NCI-H1436 treated with DMSO at 0.1 percent for 48 hours (cell line): ENCODE measurements at places on chromosomes 16 and 17.

DNA sequence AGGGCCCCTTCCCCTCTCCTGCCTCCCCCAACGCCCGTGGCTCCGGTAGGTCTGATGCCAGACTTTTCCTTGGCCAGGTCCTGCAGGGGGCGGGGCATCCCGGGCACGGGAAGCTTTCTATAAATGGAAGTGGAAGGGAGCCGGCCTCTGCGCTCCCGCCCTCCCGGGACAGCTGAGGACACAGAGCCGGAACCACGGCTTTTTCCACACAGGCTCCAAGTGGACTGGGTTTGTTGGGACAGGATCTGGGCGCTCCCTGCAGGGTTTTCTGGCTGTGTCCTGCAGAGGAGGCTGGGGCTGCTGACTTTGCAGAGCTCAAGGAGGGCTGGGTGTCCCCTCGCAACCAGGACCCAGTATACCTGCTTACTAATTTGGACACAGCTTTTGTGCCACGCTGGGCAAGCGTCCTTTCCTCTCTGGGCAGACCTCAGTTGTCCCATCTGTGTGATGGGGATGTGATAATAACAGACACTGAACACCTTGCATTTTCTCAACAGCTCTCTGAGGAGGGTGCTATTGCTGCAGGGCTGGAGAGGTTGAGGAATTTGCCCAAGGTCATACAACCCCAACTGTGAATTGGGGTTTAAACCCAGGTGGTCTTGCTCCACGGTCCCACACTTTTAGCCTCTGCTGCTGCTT, 1.8 kb downstream of the TNS4 start:
- DNase-seq: no peak

DNA sequence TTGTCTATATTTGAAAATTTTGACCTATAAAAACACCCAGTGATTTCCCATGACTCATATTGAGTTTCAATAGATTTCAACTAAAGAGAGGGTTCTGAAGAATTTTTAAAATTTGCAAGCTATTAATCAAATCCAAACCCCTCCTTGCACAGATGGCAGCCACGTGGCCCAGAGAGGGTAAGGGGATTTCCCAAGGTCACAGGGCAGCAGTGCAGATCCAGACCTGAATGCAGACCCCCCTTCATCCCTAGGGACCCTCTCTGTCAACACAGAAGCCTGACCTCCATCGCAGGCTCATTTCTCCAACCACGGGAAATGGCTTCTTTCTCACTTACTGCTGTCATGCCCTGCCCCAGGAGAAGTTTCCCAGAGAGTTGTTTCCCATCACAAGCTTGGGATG, 24.7 kb upstream of the CES5A start:
- DNase-seq: no peak

GRCh38 chr16:85419503-85420408, 193.4 kb upstream of the GSE1 start:
- no peak for DNase-seq

DNA sequence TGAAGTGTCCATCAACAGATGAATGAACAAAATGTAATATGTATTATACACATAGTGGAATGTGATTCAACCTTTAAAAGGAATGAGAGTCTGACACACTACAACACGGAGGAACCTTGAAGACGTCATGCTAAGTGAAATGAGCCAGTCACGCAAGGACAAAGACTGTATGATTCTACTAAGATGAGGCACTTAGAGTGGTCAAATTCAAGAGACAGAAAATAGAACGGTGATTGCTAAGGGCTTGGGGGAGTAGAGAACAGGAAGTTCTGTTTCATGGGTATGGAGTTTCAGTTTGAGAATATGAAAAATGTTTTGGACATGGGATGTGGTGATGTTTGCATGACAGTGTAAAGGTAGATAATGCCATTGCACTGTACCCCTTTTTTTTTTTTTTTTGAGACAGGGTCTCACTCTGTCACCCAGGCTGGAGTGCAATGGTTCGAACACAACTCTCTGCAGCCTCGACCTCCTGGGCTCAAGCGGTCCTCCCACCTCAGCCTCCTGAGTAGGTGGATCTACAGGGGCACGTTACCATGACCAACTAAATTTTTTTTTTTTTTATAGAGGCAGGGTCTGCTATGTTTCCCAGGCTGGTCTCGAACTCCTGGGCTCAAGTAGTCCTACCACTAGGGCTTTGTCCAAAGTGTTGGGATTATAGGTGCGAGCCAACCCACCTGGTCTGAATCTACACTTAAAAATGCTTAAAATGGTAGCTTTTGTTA, 2.9 kb upstream of the CCDC102A start:
- DNase-seq: no peak

GRCh38 chr16:57893559-57894389, 77.2 kb downstream of the CNGB1 start:
- no peak for DNase-seq

- DNase-seq: no peak
These were observed 18.0 kb downstream of the SLFN12L start for GRCh38 chr17:35519439-35519838.

DNA sequence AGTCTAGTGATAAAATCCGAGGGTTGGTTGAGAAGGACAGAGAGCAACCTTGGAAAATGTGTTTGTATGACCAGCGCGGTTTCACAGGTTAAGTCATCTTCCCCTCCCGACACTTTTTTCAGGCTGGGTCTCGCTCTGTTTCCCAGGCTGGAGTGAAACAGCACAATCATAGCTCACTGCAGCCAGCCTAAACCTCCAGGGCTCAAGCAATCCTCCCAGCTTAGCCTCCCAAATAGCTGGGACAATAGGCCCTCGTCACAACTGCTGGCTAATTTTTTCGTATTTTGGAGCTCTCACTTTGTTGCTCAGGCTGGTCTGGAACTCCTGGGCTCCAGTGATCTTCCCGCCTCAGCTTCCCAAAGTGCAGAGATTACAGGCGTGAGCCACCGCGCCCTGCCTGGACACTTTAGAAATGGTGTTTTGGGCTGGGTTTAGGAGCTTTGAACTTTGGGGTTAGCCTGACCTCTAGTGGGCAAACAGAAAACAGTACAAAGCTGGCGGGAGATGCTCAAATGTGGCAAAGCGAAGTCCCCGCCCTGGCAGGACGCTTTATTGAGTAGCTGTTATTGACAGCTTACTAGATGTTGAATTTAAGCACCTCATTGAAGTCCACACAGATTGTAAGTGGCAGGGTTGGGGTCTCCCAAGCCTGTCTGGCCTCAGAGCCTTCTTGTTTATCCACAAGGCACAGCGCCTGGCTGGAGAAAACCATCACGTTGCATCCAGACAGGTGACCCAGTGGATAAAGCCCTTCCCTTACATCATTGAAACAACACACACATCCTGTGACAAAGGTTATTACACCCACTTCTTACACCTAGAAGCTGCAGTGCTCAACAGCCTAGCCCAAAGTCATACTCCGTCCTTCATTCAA, 34.7 kb upstream of the RBBP6 start:
- no peak for DNase-seq

GRCh38 chr17:81722184-81723120, 10.4 kb downstream of the SLC25A10 start:
- DNase-seq: no peak

DNA sequence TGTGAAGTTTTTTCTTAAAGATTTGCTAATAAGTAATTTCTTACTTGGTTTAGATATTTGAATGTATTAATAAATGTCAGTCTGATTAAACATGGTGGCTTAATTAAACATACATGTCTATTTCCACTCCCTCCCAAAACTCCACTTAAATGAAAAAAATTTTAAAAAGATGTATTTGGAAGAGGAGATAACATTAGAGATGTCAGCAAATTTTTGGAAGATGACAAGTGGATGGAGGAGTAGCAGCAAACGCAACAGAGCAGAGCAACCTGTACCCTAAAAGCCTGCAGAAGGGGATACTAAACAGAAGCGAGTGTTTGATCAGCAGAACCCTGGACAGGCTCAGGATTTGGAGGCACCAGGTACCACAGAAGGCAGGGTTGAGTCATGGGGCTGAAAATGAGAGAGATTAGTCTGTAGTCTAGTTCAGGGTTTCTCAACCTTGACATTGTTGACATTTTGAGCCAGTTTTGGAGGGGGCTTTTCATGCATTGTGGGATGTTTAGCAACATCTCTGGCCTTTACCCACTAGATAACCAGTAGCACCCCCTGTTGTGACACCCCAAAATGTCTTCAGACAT, 17.8 kb downstream of the LUC7L3 start:
- no peak for DNase-seq

- DNase-seq: no peak
These were observed 40.7 kb downstream of the SOST start for GRCh38 chr17:43717913-43718312.

- no peak for DNase-seq
These were observed 205.0 kb upstream of the CACNG3 start for GRCh38 chr16:24051125-24051524.

GRCh38 chr16:81473558-81473957, 28.9 kb downstream of the CMIP start:
- DNase-seq: no peak

DNA sequence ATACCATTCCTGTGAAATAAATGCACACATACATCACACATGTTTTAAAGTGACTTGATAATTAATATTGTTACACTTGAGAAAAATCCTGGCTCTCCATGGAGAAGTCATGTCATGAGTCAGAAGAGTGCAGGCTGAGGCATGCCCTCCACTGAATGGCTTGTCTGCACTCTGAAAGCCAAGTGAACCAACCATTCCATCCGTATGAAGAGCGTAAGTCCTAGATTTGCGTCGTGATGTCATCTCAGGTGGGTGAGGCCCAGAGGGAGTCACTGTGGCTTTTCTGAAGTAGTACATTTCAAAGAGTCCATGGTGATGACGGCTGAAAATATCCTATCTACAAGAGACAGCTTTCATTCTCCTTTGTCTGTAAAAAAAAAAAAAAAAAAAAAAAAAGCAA, 83.5 kb upstream of the IRX5 start:
- no peak for DNase-seq

DNA sequence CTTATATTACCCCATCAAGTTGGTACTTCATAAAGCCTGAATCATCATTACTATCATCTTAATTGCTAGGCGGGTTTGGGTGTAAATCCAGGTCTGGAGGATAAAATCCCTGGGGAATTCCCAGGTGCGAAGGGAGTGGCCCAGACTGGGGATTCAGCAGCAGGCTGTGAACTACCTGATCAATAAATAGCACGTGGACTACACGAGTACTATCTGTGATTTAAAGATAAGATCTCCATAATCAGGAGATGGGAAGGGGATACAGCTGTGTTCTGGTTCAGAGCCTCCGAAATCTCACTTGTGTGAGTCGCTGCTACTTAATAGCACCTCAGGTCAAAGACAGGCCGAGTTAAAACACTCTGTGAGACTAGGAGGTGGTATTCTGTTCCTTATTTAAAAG, 512.6 kb upstream of the ZFHX3 start:
- no peak for DNase-seq

GRCh38 chr16:59148056-59148768, 414.1 kb upstream of the GOT2 start:
- no peak for DNase-seq

GRCh38 chr17:40343219-40344119, 21.1 kb downstream of the GJD3 start:
- peak; percentile 39 for DNase-seq

DNA sequence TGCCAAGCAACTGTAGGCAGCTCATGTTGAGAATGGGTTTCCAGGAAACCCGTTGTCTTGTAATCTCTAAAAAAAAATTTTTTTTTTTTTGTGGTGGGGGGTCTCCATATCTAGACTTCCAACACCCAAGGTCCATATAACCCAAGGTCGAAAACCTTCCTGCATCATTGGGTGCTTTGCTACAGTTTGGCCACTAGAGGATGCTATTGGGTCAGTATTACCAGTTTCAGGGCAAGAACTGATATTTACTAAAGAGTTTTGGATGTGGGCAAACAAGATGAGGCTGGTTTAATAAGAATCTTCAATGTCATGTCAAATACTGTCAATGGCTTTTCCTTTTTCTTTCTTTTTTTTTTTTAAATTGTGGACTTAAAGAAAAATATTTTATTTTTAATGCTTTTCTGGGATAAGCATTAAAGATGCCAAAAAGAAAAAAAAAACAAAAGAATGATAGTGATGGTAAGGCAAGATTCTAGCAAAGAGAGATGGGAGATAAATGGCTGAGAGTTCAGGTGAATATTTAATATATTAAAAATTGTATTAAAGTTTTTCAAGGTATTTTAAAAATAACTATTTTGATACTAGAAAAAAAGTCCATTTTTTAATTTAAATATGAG, 62.2 kb downstream of the DHRS7C start:
- no peak for DNase-seq

DNA sequence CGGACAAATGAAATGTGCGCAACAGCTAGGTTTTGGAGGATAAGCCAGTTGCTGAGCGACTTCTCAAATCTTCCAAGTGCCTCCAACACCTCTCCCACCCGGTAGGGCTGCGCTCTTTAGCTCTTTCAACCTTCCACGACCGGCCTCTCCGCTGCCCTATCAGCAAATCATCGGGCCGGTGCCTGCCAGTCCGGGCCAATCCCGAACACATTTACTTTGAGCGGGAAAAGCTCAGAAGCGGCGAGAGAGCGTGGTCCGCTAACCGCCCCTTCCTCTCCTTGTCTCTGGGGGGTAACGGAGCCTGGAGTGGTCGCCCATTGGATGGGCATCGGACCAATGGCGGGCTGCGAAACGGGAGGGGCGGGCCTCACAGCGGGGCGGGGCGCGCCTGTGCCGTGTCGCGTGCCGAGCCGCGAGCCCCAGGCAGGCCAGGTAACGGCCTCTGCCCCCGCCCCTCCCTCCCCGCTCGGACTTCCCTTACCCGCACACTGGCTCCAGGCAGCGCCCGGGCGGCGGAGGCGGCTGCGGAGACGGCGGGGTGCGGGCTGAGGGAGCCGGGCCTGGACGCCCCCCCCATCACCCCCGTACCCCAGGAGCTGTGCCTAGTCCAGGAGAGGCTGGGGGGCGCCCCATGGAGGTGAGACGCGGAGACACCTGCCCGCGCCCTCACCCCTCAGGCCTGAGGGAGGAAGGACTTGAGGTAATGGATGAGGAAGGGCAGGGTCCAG, at the start of gene MEIOC:
Gene MEIOC (plus strand): TSS at position 486 of the 728 bp plus-strand sequence. CDS start 146 bp downstream, at position 632.
- no peak for DNase-seq

- peak; percentile 23 for DNase-seq
These were observed 6.9 kb upstream of the ABCA10 start for GRCh38 chr17:69235338-69236058.

DNA sequence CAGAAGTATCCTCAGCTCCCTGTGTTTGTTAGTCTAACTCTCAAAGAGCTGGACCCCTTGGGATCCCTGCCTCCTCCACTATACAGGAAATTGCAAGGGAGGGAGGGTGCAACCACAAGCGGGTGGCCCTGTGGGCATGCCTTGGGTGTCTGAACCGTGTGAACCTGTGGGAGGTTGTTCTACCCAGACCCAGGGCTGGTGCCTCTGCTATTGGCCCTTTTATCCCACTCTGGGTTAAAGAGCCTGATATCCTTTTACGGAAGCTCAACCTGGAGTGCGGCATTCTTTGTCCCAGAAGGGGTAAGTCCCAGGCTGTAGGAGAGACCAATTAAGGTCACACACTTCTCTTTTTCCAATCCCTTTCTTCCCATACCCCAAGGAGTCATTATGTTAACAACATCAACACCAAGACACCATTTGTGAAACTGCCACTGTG, 53.4 kb downstream of the ARSG start:
- DNase-seq: no peak

- DNase-seq: peak; percentile 66
These were observed 631.9 kb upstream of the CA10 start for GRCh38 chr17:52790359-52790955.
